ENCODE measurements at places on chromosomes 5 and 9.

DNA sequence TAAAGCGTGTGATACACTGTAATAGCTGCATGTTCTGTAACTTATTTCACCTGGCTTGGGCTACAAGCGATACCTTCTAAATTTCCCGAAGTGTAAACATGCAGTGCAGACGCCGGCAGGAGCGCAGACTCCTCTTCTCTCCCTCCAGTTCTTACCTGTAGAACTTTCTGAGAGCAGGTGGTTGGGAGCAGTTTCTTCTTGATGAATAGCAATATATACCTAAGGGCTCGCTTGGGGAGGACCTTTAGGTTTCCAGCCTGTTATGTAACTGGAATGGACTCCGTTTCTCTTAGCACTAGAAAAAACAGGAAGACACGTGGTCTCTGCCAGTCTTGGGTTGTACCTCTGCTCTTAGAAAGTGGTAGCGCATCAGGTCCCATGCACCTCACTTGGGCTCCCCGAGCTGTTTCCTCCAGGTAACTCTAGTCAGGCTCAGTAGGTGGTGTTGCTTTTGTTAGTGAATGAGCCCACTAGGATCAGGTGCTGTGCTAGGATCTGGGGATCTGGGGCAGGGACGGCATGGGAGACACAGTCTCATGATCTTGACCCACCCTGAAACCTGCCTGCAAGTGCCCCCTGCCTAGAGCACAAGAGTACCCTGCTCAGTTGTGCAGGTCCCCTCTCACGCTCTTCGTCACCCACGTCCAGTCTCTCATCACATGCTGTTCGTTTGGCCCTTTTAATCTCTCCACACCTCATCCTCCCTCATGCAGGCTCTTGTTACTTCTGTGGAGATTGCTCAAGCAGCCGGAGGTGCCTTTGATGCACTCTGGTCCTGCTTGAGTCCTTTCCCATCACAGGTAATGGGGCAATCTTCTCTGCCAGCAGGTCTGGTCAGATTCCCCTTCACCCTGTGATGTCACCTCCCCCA lies 2.8 kb downstream of the TENT4A start:
- no peak for DNase-seq

DNA sequence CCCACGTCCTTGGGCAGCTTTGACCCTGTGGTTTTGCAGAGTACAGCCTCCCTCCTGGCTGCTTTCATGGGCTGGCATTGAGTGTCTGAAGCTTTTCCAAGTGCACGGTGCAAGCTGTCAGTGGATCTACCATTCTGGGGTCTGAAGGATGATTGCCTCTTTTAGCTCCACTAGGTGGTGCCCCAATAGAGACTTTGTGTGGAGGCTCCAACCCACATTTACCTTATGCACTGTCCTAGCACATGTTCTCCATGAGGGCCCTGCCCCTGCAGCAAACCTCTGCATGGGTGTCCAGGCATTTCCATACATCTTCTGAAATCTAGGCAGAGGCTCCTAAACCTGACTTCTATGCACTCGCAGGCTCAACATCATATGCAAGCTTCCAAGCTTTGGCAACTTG lies 644.2 kb upstream of the CDH9 start:
- peak; percentile 1 for DNase-seq

DNA sequence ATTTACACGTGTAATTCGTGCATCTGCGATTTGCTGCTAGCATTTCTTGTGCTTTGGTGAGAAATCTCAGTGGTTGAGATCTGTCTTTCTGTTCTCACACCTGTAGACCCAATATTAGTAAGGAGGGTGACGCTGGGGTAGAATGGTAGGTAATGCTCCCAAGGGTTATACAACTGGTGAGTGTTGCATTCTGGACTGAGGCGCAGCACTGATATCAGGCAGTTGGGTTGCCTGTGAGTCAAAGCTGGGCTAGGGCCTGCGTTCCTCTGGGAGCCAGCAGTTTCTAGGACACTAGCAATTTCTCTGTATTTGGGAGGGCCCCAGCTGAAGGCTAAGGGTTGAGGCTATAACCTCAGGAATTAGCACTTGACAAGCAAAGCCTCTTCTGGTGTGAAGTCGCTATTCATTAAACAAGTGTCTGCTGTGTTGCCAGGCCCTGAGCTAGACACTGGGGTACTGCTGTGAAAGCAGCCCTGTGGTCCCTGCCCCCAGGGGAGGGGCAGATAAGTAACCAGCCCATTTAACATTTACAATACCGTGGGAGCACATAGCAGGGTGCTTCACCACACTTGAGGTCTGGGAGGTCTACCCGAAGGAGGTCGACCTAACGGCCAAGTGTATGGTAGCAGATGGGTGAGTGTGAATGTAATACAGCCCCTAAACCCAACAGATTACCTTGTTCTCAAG lies 28.7 kb downstream of the LARP1 start:
- peak; percentile 48 for DNase-seq

GRCh38 chr5:104062621-104063377 lies 500.2 kb upstream of the NUDT12 start:
- DNase-seq: no peak

- no peak for DNase-seq
These were observed 21.5 kb downstream of the XPA start for GRCh38 chr9:97675655-97676054.

Measured in cardiac fibroblast (primary cell).